ENCODE measurements at places on chromosomes 4 and X.

DNA sequence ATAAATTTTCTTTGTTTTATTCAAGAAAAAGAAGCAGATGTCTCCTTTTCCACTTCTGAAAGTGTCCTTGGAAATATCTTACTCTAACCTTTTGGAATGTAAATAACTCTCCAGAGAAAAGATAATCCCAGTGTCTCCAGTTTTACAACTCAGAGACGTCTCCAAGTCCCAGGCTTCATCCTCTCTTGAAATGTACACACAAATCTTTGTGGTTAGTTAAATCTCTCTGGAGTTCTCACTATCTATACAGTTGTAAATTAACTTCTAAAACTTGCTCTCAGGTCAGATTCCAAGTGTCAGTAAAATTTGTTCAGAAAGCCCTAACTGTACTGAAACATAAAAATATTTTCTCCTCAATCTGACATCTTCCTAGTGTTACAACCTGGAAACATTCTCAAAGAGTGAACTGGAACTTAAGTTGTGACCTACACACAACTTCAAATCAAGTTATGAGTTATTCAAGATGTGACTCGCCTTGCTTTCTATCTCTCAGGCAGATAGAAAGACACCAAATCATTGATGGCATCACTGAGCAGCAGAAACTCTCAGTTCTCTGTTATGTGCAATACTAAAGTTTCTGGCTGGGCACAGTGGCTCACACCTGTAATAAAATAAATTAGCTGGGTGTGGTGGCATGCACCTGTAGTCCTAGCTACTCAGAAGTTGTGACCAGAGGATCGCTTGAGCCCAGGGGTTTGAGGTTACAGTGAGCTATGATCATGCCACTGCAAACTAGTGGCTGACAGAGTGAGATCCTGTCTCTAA, 284.2 kb downstream of the RCHY1 start:
- no peak for DNase-seq

- DNase-seq: no peak
Observed at GRCh38 chr4:40587826-40588225, 41.8 kb downstream of the RBM47 start.

- DNase-seq: no peak
Observed at GRCh38 chr4:186217733-186218293, 9.5 kb upstream of the KLKB1 start.

DNA sequence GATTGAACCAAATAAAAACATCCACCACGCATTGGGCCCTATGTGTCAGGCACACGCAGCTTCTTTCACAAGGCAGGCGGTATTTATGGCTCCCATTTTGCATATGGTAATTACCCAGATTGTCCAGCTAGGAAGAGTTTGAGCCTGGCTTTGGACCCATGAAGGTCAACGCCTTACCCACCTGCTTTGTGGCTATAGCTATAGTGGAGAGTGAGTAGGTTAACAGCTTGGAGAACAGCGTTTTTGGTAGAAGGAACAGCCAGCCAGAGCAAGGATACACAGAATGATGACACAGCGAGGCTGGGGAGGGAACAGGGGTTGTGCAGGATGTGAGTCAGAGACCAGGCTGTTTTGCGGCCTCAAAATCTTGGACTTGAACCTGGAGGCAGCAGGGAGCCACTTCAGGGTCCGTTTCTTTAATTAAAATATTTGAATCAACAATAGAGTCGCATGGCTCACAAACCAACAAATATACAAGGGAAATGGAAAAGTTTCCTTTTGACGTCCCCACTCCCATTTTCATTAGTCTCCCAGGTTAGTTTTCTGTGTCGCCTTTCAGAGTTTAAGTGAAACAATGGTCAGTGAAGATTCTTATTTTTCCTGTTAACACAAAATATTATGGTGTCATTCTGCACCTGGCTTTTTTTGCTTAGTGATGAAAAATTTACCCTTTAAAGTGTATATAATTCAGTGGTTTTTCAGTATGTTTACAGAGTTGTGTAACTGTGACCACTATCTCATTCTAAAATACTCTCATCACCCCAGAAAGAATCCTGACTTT, 118.2 kb upstream of the STX18 start:
- DNase-seq: no peak

DNA sequence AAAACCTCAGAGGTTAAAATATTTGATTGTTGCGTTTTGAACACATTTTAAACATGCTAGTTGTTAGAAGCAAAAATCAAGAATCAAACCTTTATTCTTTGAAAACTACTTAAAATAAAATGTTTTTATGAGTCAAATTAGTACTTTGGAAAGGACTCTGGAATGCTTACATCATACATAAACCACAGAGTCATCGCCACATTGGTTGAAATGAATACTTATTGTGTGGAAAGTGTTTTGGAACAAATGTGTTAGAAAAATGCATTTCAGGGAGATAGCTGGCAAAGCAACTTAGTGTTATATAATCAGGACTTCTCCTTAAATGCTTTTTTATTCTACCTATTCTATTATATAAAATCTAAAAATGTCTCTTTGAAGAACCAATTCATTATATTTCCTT, 49.4 kb upstream of the CAMK2D start:
- no peak for DNase-seq

GRCh38 chr4:55993994-55994663, 45.4 kb downstream of the CEP135 start:
- DNase-seq: no peak
